Left ventricle myocardium inferior (tissue), 1 donor: ENCODE measurements at places on chromosomes 5 and 9.

GRCh38 chr5:173538018-173538417, 78.4 kb downstream of the BOD1 start:
- DNase-seq, result peak; percentile 43
- H3K27me3 ChIP-seq, result no peaks in the 10 kb centered on the region
- no peaks in the 10 kb centered on the region for H3K36me3 ChIP-seq

DNA sequence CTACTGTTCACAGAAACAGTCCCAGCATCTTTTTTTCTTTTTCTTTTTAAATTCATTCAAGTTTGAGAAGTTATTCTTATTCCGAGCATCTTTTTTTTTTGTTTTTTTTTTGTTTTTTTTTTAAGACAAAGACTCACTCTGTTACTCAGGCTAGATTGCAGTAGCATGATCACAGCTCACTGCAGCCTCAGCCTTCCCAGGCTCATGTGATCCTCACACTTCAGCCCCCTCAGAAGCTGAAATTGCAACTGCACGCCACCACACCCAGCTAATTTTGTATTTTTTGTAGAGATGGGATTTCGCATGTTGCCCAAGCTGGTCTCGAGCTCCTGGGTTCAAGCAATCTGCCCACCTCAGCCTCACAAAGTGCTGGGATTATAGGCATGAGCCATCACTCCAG, 36.4 kb upstream of the CHD1 start:
- no peak overlapping the region for H3K27ac ChIP-seq
- no peaks in the 10 kb centered on the region for H3K36me3 ChIP-seq
- no peaks in the 10 kb centered on the region for H3K27me3 ChIP-seq
- DNase-seq, result no peak
- no peaks in the 10 kb centered on the region for H3K4me1 ChIP-seq

DNA sequence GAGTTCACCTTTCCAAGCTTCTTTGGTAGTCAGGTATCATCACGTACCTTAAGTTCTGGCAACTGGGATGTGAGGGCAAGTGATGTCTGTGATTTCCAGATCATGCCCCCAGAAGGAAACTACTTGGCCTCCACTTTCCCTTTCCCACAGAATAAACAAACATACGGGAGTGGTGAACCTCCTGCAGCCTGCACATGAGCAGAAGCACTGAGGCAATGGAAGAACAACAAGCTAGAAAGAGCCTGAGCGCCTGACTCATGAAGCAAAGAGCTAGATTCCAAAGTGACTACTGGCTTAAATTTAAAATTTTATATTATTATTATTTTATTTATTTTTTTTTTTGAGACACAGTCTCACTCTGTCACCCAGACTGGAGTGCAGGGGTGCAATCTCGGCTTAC, 35.0 kb downstream of the ARL15 start:
- DNase-seq, result no peak
- peaks cover 30% of the 10 kb centered on the region for H3K4me1 ChIP-seq
- H3K36me3 ChIP-seq, result peaks cover 8% of the 10 kb centered on the region
- no peaks in the 10 kb centered on the region for H3K27me3 ChIP-seq
- no peak overlapping the region for H3K4me3 ChIP-seq

DNA sequence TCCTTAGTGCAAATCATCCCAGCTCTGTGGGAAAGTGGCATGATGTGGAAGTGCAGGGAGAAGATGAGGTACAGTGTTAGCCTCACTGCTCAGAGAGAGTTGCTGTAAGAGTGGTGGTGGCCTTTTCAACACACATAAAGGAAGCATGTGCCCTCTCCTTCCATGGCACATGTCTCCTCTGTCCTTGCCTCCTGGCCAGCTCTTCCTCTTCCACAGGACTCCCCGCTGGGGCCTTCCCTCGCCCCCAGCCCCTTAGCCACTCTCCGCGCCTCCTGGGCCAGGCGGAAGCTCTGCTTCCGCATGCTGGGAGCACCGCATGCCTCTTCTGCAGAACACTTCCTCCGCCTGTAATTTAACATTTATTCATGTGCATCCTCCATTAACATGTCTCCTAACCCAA, 4.8 kb upstream of the KCNMB1 start:
- no peak overlapping the region for H3K27ac ChIP-seq
- H3K36me3 ChIP-seq, result no peaks in the 10 kb centered on the region
- H3K4me1 ChIP-seq, result peaks cover 11% of the 10 kb centered on the region
- no peak for DNase-seq

- no peaks in the 10 kb centered on the region for H3K27me3 ChIP-seq
- peaks cover 100% of the 10 kb centered on the region for H3K4me1 ChIP-seq
- H3K36me3 ChIP-seq, result no peaks in the 10 kb centered on the region
- peak overlapping the region; percentile 38 for H3K27ac ChIP-seq
These were observed 52.5 kb downstream of the NR3C1 start for GRCh38 chr5:143350751-143351602.

GRCh38 chr9:9489183-9489582, 1123.6 kb downstream of the PTPRD start:
- H3K4me3 ChIP-seq, result no peak overlapping the region
- no peaks in the 10 kb centered on the region for H3K36me3 ChIP-seq
- DNase-seq, result no peak
- no peak overlapping the region for H3K27ac ChIP-seq
- no peaks in the 10 kb centered on the region for H3K4me1 ChIP-seq
- no peaks in the 10 kb centered on the region for H3K27me3 ChIP-seq

GRCh38 chr9:116087246-116087645, 66.3 kb upstream of the PAPPA start:
- no peaks in the 10 kb centered on the region for H3K27me3 ChIP-seq
- peaks cover 33% of the 10 kb centered on the region for H3K4me1 ChIP-seq
- H3K4me3 ChIP-seq, result no peak overlapping the region
- peak overlapping the region; percentile 77 for H3K27ac ChIP-seq

- H3K27ac ChIP-seq, result peak overlapping the region; percentile 17
- H3K27me3 ChIP-seq, result no peaks in the 10 kb centered on the region
- H3K4me3 ChIP-seq, result no peak overlapping the region
- no peak for DNase-seq
- H3K4me1 ChIP-seq, result peaks cover 19% of the 10 kb centered on the region
These were observed 79.1 kb downstream of the ZNF618 start for GRCh38 chr9:113955076-113955752.

DNA sequence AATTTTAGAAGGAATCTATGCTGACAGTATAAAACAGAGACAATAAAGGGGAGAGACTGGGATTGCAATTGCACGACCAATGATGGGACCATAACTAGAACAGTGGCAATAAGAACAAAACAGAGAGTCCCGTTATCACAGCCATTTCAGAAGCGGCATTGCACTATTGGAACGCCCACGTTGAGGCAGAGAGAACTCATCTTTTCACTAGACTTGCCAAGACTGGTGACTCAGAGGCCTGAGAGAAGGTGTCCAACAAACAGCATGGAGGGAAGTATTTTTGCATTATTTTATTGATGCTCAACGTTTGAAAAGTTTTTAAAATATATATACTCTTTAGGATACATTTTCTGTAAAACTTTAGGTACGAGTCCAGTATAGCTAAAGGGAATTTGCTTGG, 737.7 kb downstream of the TLE1 start:
- no peak for DNase-seq
- no peak overlapping the region for H3K27ac ChIP-seq
- H3K27me3 ChIP-seq, result no peaks in the 10 kb centered on the region
- H3K4me1 ChIP-seq, result no peaks in the 10 kb centered on the region

DNA sequence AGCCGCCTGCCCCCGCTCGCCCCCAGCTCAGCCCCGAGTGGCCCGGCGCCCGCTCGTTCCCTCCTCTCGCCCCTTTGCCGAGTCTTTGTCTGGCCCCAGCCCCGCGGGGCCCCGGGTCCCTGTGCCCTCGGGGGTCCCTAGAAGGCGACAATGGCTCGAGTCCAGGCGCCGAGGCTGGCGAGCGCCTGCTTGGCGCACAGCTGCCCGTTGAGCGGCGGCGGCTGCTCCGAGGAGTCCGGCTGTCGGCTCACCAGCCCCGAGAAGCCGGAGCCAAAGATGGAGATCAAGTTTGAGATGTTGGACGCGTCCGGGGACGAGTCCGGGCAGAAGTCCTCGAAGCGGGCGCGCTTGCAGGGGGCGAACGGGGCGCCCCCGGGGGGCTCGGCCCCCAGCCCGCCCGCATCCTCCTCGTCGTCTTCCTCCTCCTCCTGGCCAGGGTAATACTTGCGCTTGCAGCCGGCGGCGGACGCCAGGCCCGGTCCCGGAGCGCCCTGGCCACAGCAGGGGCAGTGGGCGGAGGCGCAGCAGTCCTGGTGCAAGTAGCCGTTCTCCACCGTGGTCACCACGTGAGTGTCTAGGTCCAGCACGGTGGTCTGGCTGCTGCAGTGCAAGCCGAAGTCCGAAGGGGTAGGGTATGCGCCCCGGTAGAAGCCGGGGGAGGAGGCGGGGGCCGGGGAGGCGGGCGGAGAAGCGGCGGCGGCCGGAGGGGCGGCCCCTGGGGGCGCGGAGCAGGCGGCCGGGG, 1.2 kb downstream of the IER5L start:
- H3K27me3 ChIP-seq, result no peaks in the 10 kb centered on the region
- peaks cover 55% of the 10 kb centered on the region for H3K4me1 ChIP-seq
- peak; percentile 42 for DNase-seq
- H3K36me3 ChIP-seq, result no peaks in the 10 kb centered on the region

- H3K4me3 ChIP-seq, result no peak overlapping the region
- no peak for DNase-seq
- no peaks in the 10 kb centered on the region for H3K27me3 ChIP-seq
- peaks cover 82% of the 10 kb centered on the region for H3K36me3 ChIP-seq
- H3K4me1 ChIP-seq, result no peaks in the 10 kb centered on the region
These were observed 60.0 kb downstream of the HSD17B4 start for GRCh38 chr5:119512277-119512676.

DNA sequence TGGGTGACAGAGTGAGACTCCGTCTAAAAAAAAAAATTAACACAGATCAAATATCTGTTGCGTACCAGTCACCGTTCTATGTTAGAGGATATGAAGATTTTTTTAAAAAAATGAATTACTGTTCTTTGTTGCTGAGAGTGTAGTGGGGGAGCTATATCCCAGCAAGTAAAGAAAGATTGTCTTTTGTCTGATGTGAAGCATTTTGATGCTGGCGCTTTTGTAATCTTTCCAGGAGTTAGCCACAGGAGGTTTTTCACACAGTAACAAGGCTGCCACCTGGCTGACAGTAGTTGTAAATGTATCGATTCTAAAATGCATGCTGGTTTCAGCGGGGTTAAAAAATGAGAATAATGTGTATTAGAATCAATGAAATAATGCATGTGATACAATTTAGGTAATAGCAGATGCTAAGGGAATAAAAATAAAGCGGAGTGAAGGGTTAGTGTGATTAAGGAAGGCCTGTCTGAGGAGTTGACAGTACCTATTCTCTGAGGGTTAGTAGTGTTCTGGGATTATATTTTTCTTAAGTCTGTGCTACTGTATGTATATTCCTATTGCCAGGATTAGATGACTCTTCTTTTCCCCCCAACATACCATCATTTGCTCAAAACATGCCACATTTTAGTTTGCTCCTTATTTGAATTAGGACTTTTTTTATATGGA, 3.4 kb downstream of the LMNB1 start:
- H3K4me3 ChIP-seq, result no peak overlapping the region
- peaks cover 37% of the 10 kb centered on the region for H3K4me1 ChIP-seq
- no peaks in the 10 kb centered on the region for H3K36me3 ChIP-seq
- no peak for DNase-seq

DNA sequence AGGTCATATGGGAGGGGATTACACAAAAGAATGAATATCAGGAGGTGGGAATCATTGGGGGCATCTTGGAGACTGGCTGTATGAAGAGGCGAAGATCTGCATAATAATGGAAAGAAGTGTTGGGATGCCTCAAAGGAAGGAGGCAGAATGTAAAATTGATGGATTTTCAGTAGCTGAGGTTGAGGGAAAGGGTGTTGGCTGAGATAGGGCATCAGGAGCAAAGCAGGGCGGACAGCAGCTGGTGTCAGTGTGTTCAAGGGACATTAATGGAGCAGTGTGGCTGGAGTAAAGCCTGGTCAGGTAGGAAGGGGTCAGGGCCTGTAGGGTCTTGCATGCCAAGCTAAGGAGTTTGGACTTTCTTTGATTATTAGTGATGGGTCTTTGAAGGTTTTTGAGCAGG, 65.2 kb upstream of the TNFAIP8 start:
- no peak overlapping the region for H3K27ac ChIP-seq
- H3K4me1 ChIP-seq, result peaks cover 47% of the 10 kb centered on the region
- H3K36me3 ChIP-seq, result no peaks in the 10 kb centered on the region
- no peak overlapping the region for H3K4me3 ChIP-seq

DNA sequence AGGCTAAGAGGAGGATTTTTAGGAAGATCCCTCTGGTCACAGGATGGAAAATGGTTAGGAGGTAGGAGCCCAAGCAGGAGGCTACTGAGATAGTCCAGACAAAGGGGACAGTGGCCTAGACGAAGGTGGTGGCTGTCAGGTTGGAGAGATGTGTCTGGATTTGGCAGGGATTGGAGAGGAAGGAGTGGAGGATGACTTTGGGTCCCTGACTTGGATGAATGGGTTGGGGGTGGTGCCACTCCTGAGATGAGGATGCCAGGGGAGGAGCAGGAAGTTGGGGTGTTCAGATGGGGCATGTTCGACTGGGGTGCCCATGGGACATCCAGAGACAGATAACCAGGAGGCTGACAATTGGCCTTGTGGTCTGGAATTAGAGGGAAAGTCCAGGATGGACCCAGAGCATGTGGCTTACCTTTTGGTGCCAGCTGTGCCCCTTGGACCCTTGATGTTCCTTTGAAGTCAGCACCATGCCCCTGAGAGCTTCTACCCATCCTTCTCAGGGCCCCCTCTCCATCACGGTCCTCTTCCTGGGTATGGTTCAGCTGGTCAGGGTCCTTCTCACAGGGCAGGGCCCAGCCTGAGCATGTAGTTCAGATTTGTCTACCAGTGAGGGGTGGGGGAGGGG, 15.1 kb upstream of the IGFBPL1 start:
- no peak overlapping the region for H3K27ac ChIP-seq
- H3K27me3 ChIP-seq, result peaks cover 47% of the 10 kb centered on the region
- H3K36me3 ChIP-seq, result no peaks in the 10 kb centered on the region
- DNase-seq, result no peak
- H3K4me3 ChIP-seq, result no peak overlapping the region

DNA sequence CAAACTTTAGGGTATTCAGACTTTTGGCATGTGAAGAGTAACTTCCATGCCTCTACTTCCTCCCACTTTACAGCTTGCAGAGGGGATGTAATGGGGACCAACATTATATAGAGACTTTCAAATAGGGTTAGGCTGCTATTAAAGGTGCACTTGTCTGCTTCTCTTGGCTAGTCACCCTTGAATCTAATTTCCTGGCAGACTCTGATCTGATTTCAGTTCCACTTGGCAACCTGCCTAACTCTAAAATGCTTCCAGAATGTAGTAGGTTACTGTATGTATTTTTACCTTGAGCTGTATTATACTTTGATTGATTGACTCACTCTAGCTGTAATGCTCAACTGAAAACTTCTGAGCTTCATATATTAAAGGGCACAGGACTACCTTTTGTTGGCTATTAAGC, 693.4 kb downstream of the KCTD16 start:
- H3K27me3 ChIP-seq, result no peaks in the 10 kb centered on the region
- no peak for DNase-seq
- H3K36me3 ChIP-seq, result no peaks in the 10 kb centered on the region
- no peak overlapping the region for H3K27ac ChIP-seq
- no peak overlapping the region for H3K4me3 ChIP-seq

GRCh38 chr9:134942011-134942787, 24.5 kb upstream of the FCN1 start:
- no peak for DNase-seq
- H3K27ac ChIP-seq, result no peak overlapping the region
- H3K36me3 ChIP-seq, result no peaks in the 10 kb centered on the region
- no peak overlapping the region for H3K4me3 ChIP-seq
- H3K4me1 ChIP-seq, result peaks cover 34% of the 10 kb centered on the region
- H3K27me3 ChIP-seq, result peaks cover 91% of the 10 kb centered on the region
